ENCODE measurements at places on chromosomes 1 and 21. TPM values are rescaled to one million over a fixed set of nuclear protein-coding genes. Genes with fewer than 3 reads are reported as not detected.

- no peak overlapping the region for H3K27ac ChIP-seq
- H3K36me3 ChIP-seq = no peaks in the 10 kb centered on the region
- peaks cover 8% of the 10 kb centered on the region for H3K4me1 ChIP-seq
- DNase-seq = no peak
- no peak overlapping the region for H3K4me3 ChIP-seq
Observed at GRCh38 chr21:43643193-43643592, 16.1 kb downstream of the HSF2BP start.

- H3K4me1 ChIP-seq = no peaks in the 10 kb centered on the region
- no peak overlapping the region for H3K27ac ChIP-seq
- no peaks in the 10 kb centered on the region for H3K36me3 ChIP-seq
- H3K4me3 ChIP-seq = no peak overlapping the region
- no peak for DNase-seq
Observed at GRCh38 chr1:233319272-233319671, 8.3 kb upstream of the MAP3K21 start.

DNA sequence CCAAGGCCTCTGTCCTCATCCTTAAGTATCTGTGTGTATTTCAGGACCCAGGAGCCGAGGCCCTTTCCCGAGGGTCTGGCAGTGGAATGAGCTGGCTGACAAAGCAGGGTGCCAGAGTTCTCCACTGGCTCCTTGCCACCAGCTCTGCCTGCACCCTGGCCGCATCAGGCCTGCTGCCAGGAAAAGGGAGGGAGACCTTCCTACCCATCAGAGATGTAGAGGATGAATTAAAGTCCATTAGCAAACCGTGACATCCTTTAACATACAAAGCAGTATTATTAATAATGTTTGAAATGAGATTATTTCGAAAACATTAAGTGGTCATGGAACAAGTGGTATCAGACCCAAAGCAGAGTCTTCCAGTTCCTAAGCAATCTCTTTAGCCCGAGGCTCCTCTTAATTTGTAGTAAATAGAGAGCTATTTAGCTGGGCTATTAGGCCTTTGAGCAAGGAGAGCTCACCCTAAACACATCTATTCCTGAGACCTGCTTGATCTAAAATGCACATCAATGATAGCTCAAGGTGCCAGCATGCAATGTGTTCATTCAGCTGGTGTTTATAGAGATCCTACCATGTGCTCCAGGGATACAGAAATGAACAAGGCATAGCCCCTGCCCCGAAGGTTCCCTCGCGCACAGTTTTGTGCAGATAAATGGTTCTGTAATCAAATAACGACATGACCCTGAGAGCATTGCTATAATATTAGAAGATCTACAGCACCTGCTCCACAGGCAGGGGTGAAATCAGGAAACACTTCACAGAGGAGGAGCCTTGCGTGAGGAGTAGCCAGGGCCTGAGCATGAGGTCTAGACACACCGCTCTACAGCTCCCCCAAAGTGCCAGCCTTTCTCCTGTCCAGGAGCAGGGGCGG lies 44.0 kb downstream of the FAM163A start:
- no peaks in the 10 kb centered on the region for H3K36me3 ChIP-seq

Gene RIMKLA
- under 0.01 TPM for total RNA-seq
